Activated T-cell treated with anti-CD3 and anti-CD28 coated beads, Interleukin-2, amount 50 U/mL, for 48 hours (primary cell): ENCODE measurements at places on chromosomes 7 and 10.

GRCh38 chr7:108427766-108428165 lies 28.5 kb downstream of the NRCAM start:
- DNase-seq: no peak

DNA sequence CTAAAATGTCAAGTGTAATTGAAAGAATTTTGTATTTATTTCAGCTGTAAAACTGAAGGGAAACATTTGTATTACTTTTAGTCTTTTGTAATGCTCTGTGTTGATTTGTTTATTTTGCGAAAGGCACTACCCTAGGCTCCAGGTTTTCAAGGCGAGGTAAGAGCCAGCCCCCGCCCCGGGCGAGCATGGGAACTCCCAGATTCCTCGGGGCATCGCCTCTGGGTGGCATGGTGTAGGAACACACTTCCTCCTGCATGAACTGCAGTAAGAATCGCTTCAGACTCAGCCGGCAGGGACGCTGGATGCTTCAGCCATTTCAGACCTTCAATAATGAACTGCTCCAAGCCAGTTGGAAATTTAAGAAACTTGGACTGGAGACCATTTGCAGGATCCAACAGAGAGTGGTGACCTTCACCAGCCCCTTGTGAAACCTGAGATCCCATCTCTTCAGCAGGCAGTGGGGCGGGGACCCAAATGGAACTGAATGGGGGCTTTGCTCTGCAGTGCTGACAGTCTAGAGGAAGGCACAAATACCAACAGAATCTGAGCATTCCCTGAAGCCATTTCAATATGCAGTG lies 544.3 kb upstream of the MGMT start:
- no peak for DNase-seq

DNA sequence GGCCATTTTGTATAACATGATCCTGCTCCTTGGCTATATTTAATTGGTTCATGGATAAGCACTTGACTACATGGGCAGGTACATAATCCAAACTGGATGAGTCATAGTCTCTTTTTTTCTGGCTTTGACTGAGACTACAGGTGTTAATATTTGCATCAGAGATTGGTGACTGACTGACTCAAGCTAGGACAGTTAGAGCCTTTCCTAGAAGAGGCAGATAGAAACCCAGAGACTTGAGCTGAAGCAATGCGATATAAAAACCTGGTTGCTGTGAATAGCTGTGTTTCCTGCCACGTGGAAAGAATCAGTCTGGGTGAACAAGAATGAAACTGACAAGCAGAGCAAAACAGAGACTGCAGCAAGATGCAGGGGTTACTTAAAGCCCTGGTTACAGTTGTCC lies 81.0 kb downstream of the SAMD9 start:
- DNase-seq: peak; percentile 43

- DNase-seq: no peak
These were observed 70.9 kb downstream of the WIPF3 start for GRCh38 chr7:29877196-29877595.

DNA sequence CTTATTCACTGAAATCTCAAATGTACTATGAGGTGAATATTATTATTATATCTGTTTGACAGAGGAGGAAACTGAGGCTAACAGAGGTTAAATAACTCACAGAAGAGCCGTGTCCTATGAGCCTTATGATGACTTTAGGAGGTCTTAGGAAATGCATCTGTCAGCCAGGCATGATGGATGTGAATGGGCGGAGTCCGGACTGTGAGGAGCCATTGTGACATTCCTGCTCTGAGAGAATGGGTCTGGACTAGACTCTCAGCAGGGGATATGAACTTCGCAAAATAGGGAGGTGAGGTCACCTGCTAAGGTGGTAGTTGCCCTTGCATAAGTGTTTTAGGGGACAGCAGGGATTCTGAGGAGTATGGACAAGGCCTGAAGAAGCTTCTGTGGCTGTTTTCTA lies 153.6 kb downstream of the TMEM178B start:
- DNase-seq: no peak
